ENCODE measurements at places on chromosomes 2 and 18.

- DNase-seq, result no peak
Measured at GRCh38 chr2:54644236-54644635, 79.2 kb upstream of the EML6 start.

DNA sequence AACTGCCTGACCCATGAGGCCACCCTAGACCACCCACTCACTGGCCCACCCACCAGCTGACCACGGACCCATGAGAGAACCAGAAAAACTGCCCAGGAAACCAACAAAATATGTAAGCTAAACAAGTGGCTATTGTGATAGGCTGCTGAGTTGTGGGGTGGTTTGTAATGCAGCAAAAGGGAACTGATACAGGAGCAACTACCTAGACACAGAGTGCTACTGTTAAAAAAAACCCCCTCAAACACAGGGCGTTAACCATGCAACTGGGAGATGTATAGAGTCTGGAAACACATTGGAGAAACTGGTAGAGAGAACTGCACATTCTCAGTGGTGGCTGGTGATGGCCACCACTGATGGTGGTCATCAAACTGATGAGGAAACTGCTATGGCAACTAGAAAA lies 206.3 kb upstream of the GYPC start:
- DNase-seq, result no peak

GRCh38 chr2:156129227-156129626 lies 203.3 kb downstream of the NR4A2 start:
- DNase-seq, result no peak

DNA sequence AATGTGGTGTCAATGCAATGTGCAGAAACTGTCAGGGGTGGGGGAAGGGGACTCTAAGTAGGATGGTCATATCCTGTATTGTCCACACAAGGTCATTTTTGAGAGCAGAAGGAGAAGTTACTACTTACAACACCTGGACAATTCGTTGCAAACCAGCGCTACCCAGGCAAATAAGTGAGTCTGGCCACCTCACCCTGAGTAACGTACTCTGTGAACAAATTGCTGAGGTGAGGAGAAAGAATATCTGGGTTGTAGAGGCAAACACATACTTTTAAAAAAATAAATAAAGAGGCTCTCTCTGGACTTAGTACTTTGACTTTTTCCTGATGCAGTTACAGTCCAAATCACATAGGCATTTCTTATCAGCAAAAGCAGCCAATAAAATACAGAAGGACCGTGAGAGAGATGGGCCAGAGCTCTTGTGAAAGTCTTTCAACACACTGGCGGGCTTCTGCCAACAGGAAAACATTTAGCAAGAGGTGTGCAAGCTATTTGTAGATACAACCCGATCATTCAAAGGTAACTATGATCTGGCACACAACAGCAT lies 268.2 kb upstream of the ID2 start:
- DNase-seq, result no peak

GRCh38 chr2:233497692-233498091 lies 68.9 kb downstream of the USP40 start:
- DNase-seq, result no peak

GRCh38 chr2:77800410-77800809 lies 278.2 kb upstream of the LRRTM4 start:
- DNase-seq, result no peak

DNA sequence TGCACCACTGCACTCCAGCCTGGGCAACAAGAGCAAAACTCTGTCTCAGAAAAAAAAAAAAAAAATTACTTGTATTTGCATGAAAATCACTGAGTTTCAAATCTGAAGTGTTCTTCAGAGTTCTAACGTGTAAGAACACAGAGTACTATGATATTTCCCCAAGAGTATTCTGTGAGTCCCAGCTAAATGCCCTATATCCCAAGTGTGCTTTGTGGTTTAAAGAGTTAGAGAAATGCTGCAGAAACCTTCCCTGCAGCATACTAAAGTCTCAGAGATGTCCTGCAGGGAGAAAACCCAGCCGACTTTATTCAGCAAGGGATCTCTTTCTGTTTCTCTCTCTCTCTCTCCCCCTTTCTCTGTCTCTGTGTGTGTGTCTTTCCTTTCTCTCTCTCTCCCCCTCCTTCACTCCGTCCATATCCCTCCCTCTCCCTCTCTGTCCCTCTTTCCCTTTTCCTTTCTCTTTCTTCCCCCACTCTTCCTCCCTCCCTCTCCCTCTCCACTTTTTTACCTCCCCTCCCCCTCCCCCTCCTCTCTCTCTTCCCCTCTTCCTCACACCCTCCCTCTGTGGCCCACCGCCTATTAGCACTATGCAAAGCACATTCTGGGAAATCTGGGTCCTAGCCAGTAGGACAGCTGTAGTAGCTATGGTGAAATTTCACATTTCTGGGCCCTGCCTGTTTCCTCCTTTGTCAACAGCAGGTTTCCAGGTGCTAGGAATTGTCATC lies 54.2 kb downstream of the ACTR2 start:
- DNase-seq, result no peak

- no peak for DNase-seq
Measured at GRCh38 chr18:70235478-70235877, 30.0 kb upstream of the RTTN start.

DNA sequence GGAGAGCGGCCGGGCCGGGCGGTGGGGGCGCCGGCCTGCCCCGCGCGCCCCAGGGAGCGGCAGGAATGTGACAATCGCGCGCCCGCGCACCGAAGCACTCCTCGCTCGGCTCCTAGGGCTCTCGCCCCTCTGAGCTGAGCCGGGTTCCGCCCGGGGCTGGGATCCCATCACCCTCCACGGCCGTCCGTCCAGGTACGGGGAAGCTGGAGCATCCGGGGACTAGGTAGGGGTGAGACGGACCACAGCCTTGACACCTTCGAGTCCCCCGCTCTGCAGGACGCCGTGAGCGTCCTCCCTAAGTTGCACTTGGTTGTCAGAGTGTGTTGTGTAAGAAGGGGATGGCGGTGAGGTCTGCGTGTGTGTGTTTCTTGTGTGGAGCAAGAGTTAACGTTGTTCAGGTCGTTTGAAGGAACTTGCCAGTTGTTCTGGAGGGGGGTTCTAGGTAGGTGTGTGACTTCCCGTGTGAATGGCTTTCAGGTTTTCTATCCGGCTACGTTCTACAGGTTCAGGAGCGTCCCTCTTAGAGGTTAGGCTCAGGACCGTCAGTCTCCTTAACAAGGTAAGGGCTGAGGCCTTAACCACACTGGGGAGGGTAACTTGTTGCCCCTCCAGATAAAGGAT lies 393 bp downstream of the IL1R1 start:
- DNase-seq, result no peak

DNA sequence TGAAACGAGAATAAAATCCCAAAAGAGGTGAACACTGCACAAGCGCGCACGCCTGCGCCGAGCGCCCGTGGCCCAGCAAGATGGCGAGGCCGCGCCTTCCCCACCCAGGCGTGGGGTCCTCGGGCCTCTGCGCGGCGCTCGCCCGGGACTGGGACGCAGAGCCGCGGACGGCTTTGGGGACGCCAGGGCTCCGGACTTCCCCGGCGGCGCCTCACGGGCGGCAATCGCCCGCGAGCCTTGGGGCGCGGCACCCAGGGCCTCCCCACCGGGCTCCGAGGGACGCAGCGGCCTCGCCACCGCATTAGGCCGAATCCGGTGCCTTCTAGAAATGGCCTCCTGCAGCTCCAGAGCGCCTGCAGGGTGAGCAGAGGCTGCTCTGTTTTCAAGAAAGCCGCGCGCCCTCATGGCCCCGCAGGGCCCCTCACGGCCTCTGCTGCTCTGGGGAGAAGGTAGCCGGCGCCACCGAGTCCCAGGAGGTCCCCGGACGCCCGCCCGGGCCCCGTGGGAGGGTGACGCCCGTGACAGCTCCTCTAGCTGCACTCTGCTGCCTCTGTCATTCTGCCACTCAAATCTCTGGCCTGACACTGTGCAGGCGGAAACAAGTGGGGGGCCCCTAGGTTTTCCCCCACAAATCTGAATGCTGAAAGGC lies 35.9 kb upstream of the POMC start:
- no peak for DNase-seq

DNA sequence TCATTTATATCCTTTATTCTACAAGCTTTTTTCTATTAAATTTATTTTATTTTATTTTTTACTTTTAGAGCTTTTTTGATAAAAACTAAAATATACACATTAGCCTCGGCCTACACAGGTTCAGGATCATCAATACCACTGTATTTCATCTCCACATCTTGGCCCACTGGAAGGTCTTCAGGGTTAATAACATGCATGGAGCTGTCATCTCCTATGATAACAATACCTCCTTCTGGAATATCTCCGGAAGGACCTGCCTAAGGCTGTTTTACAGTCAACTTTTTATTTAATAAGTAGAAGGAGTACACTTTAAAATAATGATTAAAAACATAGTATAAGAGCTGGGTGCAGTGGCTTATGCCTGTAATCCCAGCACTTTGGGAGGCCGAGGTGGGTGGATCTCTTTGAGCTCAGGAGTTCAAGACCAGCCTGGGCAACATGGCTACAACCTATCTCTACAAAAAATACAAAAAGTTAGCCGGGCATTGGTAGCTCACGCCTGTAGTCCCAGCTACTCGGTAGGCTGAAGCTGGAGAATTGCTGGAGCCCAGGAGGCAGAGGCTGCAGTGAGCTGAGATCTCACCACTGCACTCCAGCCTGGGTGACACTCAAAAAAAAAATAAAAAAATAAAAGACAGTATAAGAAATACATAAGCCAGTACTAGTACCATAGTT lies 15.7 kb upstream of the DGUOK start:
- no peak for DNase-seq

- no peak for DNase-seq
Measured at GRCh38 chr2:150526006-150526405, 38.5 kb upstream of the RND3 start.

- no peak for DNase-seq
Measured at GRCh38 chr2:70935468-70936164, at the start of gene ATP6V1B1. Gene ATP6V1B1, plus strand, starts transcription at chr2:70935900. Its CDS starts 55 bp downstream, at chr2:70935955.

DNA sequence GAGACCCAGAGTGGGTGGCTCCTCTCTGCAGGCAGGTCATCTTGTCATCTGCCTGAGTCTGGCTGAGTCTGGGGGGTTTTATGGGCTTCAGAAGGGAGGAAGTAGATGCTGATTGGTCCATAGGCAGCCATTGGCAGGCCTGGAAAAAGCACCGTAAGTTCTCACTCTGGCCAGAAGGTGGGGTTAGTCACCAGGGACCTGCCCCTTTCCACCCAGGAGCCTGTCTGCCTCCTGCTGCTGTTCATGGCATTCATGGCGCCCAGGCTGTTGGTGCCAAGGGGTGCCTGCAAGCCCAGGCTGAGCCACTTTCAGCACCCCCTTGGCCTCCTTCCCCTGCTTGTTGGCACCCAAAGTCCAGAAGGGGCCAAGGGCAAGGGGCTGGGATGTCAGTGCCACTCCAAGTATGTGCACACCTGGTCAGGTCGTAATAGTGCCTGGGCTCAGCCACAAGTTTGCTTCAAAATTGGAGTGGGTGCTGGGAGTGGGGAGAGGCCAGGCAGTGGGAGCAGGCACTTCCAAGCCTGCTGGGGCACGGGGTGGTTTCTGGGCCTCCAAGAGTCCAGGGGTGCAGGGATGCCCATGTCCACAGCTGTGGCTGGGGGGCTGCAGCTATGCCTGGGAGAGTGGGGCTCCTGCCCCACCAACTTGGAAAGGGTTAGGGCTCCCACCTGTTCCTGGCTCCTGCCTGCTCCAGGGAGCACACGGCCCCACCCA lies 178.1 kb downstream of the FAM210A start:
- DNase-seq, result peak; percentile 23

DNA sequence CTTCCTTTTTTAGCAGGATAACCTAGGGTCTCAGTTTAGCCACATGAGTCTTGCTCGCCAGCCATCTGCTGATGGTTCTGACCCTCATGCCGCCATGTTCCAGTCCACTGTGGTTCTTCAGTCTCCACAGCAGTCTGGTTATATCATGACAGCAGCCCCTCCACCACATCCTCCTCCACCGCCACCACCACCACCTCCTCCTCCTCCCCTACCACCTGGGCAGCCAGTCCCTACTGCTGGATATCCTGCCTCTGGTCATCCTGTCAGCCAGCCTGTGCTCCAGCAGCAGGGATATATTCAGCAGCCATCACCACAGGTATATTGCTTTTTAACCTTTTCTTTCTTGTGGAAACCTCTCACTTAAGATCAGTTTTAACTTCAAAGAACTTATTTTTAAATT lies 89.9 kb upstream of the UBXN4 start:
- no peak for DNase-seq

- no peak for DNase-seq
Measured at GRCh38 chr18:40243607-40244006, 1711.4 kb upstream of the PIK3C3 start.

GRCh38 chr2:43764086-43764705 lies 9.6 kb upstream of the DYNC2LI1 start:
- no peak for DNase-seq

GRCh38 chr2:101274142-101274541 lies 21.5 kb downstream of the CNOT11 start:
- DNase-seq, result no peak

- no peak for DNase-seq
Measured at GRCh38 chr2:217920879-217921603, 81.8 kb downstream of the TNS1 start.

GRCh38 chr18:48098007-48098406 lies 167.5 kb upstream of the SMAD2 start:
- DNase-seq, result no peak

DNA sequence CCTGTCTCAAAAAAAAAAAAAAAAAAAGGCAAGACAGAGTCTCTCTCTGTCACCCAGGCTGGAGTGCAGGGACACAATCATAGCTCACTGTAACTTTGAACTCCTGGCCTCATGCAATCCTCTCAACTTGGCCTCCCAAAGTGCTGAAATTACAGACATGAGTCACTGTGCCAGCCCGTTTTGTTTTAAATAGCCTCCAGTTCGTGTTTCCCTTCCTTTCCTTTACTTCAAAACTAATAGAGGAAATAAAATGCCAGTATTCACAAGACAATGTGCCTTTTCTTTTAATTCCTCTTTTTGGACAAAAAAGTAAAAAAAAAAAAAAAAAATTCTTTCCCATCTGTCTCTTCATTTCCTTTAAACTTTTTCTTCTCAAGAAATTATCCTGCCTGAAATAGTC lies 54.5 kb upstream of the ACMSD start:
- peak; percentile 32 for DNase-seq

DNA sequence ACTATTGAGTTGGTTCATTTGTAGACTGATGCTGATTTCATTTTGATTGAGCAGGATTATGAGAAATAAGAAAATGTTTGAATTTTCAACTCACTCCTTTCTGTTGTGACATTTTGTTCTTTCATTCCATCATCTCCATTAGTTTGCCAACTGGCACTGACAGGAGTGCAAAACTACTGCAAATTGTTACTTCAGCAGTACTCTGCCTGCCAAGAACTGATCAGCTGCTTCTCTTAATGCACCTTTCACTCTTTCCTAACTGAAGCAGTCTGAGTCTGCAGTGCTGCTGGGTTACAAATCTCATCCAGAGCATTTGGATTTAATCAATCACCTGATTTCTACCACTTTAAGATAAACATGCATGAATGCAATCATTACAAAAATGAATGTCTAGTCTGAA lies 70.9 kb downstream of the TMEFF2 start:
- DNase-seq, result no peak

DNA sequence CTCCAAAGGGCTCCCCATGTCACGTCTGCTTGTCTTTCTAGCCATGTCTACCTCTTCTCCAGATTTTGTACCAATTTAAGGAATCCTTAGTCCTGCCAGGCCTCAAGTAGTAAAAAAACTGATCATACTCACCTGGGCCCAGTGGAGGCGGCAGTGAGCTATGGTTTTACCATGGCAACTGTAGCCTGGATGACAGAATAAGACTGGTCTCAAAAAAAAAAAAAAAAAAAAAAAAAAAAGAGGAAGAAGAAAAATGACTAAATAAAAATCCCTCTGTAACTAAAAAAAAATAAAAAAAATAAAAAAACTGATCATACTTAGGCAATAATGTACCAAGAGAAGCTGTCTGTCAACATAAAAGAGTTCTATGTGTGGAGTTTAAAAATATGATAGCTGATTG lies 221.6 kb downstream of the NR4A2 start:
- DNase-seq, result peak; percentile 4

- DNase-seq, result no peak
Measured at GRCh38 chr2:60555783-60556139, 2.3 kb upstream of the BCL11A start.
